SK-MEL-5 (cell line): ENCODE measurements at places on chromosomes 1 and 21.

GRCh38 chr1:221241157-221241556 is 361.9 kb downstream of the HLX start:
- DNase-seq = no peak

GRCh38 chr1:20480243-20480944 is 5.6 kb downstream of the CAMK2N1 start:
- no peak for DNase-seq

- DNase-seq = no peak
These were observed 29.2 kb downstream of the VASH2 start for GRCh38 chr1:212979340-212980122.

DNA sequence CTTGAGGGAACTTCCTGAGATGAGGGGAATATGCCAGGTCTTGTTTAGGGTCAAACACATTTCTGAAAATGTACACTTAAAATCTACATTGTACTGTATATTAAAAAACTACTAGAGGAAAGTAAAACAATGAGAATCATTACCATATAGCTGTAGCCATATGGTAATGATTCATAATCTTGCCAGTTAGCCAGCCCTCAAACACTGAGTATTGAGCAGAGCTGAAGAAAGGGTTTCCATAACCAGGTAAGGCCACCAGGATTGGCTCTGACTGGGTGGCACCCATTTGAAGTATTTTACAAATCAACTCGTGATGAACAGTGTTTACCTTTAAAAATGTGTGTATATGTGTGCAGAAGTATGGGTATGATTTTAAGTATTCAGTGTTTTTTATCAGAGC is 226.7 kb downstream of the SLC45A1 start:
- DNase-seq = no peak

DNA sequence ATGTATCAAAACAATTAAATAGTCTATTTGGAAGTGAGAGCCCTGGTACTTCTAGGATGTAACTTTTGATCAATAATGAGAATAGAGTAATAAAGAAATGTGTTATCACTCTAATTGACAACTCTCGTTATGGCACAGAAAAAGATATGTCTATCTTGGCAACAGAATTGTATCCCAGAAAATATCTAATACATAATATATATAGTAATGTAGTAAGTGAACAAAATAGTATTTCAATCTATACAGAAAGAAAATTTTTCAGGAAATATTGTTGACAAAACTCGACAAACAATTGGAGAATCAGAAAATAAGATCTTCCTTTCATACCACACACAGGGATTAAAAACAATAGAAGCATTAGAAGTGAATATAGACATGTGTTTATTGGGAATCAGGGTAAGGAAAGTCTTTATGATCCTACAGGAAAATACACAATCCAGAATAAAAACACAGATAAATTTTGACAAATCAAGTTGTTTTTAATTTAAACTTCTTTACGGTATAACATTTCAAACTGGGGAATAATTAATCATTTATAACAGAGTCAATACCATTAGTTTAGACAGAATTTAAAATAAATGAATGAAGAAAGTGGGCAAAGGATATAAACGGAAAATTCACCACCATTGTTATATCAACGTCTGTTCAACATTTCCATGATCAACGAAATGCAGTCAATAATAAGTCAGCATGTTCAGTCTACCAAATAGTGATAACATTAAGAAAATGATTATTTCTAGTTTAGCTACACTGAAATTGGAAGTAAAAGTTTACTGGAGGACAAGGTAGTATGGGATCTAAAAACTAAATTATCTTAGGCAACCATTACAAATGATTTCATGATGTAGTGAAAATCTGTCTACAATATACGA is 1526.5 kb upstream of the TPTE start:
- DNase-seq = peak; percentile 83

DNA sequence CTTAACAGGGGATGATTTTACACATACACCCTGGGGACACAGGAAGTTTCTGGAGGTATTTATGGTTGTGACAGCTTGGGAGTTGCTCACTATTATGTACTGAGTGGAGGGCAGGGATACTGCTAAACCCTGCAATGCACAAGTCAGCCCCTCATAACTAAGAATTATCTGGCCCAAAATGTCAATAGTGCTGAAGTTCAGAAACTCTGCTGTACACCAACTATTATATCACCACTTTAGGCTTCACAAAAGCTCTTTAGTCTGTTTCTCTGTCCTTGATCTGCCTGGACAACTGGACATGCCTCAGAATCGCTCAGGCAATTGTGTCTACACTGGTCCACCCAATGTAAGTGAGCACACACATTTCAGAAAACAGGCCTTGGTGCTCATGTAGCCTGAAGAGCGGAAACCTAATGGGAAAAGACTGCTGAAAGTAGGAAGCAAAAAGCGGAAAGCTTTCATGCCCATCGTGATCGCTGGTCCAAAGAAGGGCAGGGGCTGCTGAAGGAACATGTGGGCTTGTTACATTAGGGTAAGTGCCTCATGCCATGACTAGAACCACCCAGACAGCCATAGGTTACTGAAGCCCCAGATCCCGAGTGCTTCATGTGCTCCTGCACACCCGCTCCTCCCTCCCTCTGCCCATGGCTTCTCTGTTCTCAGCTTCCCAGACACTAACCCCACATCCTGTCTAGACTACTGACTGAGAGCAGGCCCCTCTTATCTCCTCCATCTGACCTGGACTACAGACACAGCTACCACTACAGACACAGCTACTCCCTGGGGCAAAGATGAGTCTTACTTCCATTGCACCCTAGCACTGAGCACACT is 73.5 kb downstream of the LRIG2 start:
- DNase-seq = no peak

- no peak for DNase-seq
These were observed 22.5 kb downstream of the TGFBR3 start for GRCh38 chr1:91863498-91863897.

- no peak for DNase-seq
These were observed 14.0 kb downstream of the PRDM15 start for GRCh38 chr21:41865002-41865777.

- peak; percentile 76 for DNase-seq
These were observed 174.3 kb downstream of the NEK7 start for GRCh38 chr1:198330982-198331615.

DNA sequence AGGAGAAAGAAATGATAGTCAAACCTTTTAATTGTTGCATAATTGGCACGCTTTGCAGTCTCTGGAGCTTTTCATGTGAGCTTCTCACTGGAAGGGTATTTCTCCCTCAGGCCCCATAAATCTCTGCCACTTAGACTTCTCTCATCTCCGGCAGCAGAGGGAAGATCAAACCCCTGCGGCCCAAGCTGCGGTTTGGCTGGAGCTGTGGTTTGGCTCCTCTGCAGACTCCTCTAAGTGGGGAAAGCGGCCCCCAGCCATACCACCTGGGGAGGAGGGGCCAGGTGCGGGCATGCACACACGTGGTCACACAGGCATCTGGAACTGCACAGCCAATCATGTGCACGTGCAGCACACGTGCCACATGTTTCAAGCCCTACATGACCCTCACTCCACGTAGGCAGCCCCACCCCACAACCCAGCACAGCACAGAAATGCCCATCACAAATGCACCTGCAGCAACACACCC is 58.3 kb downstream of the UBE2T start:
- peak; percentile 55 for DNase-seq

- DNase-seq = no peak
These were observed 430.0 kb upstream of the KAZN start for GRCh38 chr1:14168326-14169063.

- no peak for DNase-seq
These were observed 263.4 kb downstream of the PLA2G4A start for GRCh38 chr1:187092104-187092503.

GRCh38 chr21:42671778-42672593 is 18.6 kb downstream of the PDE9A start:
- no peak for DNase-seq

GRCh38 chr1:23896491-23896890 is 16.7 kb downstream of the CNR2 start:
- no peak for DNase-seq

DNA sequence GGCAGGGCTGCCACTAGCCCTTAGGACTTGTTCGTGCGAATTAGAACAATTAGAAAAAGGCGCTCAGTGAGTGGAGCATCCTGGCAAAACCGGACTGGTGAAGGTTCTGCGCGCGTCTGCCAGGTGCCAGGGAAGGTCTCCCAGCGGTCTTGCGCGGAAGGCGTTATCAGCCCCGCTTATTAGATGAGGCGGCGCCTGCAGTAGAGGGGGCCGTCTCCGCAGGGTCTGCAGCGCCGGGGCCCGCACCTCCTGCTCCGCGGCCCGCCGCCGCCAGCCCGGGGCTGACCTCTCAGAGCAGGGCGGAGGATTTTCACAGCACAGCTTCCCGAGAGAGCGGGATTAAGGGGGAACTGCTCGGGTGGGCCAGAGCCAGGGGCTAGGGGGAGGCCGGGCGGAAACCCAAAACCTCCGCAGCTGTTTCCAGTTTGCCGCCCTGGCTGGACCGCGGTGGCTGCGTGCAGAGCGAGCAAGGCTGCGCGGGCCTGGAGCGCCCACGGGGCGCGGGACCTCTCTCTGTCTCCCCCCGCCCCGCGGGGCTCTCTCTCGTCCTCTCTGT is 155.2 kb downstream of the FOXD2 start:
- no peak for DNase-seq

DNA sequence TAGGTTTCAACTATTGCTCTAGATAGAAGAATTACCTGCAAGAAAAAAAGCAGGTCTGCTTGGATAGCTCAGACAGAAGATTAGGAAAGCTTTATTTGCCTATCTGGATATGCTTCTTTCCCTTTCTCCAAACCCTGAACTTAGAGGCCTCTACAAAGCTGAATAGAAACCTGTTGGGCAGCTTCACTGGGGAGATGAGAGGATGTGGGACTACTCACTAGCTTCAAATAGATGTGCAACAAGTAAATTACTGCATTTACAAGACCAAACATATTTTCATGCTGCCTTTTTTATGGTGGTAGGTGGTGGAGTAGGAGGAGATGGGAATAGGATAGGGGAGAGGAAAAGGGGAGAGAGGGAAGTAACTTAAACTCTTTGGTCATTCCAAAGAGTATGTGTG is 6.4 kb downstream of the CLCA2 start:
- no peak for DNase-seq

- no peak for DNase-seq
These were observed 19.1 kb downstream of the CD84 start for GRCh38 chr1:160560045-160560705.

DNA sequence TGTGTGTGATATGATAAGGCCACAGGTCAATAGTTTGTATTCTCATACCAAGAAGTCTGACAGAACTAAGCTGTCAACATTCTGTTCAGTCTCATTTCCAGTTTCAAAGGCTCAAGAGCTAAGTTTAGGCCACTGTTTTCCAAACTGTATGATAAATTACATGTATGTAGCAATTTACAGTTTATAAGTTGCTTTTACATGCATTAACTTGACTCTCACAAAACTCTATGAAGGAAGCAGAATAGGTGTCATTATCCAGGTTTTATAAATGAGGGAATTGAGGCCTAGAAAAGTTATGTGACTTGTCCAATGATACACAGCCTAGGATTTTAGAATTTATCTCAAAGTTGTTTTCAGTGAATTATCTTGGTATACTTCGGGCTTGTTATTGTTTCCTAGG is 23.4 kb downstream of the FMO5 start:
- DNase-seq = no peak

DNA sequence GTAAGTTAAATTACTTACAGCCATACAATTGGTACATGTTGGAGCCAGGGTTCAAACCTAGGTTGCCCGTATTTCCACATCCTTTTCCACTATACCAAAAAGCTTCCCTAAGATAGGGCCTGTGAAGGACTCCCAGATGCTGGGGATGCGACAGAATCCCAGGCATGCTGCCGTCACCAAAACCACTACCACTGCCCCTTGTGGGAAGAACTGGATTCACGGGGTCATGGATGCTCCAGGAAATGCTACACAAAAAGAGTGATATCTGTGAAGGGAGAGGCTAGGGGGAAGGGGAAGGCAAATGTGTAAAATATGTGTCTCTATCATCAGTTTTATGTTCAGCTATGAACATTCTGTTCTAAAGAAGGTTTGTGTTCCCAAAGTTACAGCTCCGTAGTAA is 133.9 kb upstream of the IVNS1ABP start:
- no peak for DNase-seq

DNA sequence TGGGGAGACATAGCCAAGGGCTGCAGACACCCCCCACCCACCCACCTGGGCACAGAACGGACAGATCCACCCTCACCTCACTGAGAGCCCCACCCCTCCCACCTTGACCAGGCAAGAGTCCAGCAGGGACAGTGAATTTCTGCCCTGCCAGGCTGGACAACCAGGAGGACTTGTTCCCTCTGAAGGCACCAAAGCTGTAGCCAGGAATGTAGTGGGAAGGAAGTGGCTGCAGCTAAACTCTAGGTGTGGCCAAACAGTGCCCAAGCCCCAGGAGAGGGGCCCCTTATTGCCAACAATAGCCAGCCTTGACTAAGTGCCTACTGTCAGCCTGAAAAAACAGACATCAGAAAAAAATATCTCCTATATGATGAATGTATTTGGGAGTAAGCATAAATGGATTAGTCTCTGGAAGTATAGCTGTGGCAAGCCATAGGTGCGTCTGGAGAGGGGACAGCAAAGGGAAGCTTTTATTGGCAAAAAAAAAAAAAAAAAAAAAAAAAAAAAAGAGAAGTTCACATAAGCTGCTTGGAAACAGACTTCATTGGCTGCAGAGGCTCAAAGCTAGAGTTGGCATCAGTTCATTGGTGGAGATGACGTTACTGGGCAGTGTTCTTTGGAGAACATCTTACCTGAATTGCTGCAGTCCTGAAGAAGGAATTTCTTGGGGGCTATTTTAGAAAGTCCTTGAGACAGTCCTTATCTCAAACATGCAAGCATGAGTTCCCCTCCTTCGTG is 64.1 kb upstream of the TMEM51 start:
- DNase-seq = peak; percentile 51
